ENCODE measurements at places on chromosomes 16 and 17. TPM values are rescaled to one million over a fixed set of nuclear protein-coding genes. Genes with fewer than 3 reads are reported as not detected.

SPNS2 gene
- 10.3 TPM for total RNA-seq

ACBD4 gene
- 6.4 TPM for total RNA-seq

SGCA gene
- total RNA-seq = 159 TPM

ZNF785 gene
- 6.7 TPM for total RNA-seq

FBXO39 gene
- not detected for total RNA-seq

KRT9 gene
- total RNA-seq = not detected

PDXDC1 gene
- total RNA-seq = 72.1 TPM

HIRIP3 gene
- total RNA-seq = 17.4 TPM

DNA sequence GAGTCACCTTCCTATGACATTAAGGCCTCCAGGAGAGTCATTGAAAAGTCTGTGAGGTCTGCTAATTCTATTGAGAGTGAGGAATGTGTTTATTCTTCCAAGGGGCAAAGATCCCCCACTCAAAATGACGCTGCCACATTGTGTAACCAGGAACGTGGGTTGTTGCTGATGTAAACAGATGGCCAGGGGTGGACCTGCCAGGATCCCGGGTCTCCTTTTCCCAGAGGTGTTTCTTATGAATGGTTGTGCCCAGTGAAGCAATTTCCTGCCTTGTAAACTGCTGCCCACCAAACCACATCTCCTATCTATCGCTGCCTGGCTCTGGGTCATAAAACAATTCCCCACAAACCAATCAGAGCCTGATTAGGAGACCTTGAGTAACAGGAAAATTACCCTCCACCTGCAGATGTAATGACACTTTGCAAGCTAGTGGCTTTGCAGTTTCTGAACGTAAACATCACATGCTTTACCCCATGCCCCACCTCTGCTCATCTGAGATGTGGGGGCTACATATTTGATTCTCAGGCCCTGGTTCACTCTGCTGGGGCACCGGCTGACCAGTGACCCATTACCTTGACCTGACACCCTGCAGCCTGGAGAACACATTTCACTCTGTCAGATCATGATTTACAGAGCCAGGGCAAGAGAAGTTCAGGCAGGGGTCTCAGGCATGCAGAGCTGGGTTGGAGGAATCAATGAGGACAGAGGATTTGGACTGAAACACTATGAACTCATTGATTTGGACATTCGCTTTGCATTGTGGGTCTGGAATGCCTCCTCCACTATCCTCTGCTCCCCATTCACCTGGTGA, 33.1 kb upstream of the DDX52 start:
- DNase-seq = no peak

DNA sequence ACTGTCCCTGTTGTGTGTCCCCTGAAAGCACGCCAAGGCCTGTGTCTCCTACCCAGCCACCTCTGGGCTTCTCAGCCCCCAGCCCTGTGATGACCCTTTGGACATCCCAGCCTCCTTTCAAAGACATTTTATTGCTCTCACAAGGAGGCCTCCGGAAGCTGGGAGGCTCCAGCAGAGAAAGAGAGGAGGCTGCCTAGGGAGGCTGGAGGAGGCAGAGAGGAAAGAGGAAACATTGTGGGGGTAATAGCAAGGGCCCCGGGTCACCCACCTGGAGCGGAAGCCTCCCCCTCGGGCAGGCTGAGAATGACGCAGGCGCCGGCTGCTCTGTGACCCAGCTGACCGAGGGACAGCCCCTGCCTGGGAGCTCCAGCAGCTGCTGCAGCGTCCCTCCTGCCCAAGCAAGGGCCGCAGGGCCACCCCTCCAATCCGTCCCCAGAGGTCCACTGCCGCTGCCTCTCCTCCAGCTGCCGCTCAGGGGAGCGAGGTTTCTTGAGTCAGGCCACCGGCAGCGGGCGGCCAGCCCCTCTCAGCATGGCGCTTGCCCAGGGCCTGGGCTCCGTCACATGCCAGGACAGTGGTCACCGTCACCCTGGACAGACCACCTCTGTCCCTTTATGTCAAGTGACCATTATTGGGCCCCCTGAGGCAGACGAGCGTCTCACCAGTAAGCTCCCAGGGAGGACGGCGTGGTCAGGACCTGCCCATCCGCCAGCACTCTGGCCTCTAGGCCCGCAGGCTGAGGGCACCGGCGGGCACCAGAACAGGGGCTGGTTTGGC, 29.3 kb downstream of the ACTG1 start:
- DNase-seq = no peak

- peak; percentile 89 for DNase-seq
Measured at GRCh38 chr16:11639925-11640899, 28.0 kb upstream of the SNN start.

- no peak for DNase-seq
Measured at GRCh38 chr17:70207184-70207583, 37.9 kb downstream of the KCNJ2 start.

DNA sequence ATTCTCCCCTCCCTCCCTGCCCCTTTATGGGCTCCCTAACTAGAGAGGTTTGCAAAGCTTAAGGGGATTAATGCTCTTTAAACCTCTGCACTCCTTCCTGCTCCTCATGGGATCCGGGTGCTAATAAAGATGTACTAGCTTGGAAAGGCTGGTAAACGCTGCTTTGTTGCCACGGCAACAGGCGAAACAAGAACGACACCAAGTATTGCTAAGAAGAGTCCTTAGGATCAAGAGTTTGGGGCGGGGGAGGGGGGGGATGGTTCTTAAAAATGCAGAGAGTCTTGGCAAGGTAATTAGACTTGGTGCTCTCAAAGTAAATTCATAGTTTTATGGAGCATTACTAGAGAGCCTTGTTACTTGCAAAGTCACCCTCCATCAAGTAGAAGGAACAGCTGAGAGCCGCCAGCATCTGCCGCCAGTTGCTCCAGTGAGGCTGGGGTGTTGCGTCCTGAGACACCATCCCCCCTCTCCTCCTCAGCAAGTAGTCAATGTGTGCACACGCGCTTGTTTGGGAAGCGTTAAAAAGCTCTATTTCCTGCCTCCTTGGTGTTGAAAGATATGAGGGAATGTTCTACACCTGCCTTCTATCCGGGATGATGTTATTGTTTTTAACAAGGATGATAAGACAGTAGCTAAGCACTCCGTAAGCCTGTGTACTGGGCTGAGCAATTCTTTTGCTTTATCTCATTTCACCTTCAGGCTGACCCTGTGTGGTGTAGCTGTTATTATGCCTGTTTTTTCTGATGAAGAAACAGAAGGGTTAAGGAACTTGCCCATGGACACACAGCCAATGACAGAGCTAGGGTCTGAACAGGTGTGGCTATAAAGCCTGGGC, 190.9 kb downstream of the CCDC182 start:
- DNase-seq = no peak

- no peak for DNase-seq
Measured at GRCh38 chr17:1989135-1989534, 36.0 kb downstream of the RTN4RL1 start.

GRCh38 chr16:27819356-27819755, 244.2 kb downstream of the GSG1L start:
- DNase-seq = no peak

DNA sequence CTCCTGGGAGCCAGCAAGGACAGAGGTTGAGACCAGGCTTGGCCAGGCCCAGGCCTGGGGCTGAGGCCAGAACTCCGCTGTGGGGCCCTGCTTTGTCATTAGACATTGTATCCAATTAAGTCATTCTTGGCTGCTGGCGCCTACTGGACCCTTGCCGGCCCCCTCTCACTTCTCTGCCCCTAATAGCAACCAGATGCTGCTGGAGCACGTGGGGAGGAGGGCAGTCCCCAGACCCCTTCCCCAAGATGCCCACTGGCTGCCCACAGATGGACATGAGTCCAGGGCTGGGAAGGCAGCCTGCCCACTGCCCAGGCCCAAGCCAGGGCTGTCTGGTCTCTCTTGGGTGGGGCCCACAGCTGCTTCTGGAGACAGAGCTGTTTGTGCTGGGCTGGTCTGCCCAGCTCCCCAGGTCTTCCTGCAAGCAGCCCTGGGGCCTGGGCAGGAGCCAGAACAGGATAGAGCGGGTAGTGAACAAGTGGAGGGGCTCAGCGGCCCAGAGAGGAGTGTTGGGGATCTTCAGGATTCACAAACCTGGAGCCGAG, 7.8 kb downstream of the PLXDC1 start:
- no peak for DNase-seq

- no peak for DNase-seq
Measured at GRCh38 chr17:44604116-44604761, 47.0 kb downstream of the FZD2 start.

GRCh38 chr16:24755201-24755874, 25.9 kb downstream of the TNRC6A start:
- no peak for DNase-seq
